CD4-positive, alpha-beta T cell treated with Interferon alpha-2 for 1 hour (primary cell): ENCODE measurements at places on chromosomes 1 and 21.

- no peak for DNase-seq
Observed at GRCh38 chr1:3162322-3162882, 93.4 kb downstream of the PRDM16 start.

DNA sequence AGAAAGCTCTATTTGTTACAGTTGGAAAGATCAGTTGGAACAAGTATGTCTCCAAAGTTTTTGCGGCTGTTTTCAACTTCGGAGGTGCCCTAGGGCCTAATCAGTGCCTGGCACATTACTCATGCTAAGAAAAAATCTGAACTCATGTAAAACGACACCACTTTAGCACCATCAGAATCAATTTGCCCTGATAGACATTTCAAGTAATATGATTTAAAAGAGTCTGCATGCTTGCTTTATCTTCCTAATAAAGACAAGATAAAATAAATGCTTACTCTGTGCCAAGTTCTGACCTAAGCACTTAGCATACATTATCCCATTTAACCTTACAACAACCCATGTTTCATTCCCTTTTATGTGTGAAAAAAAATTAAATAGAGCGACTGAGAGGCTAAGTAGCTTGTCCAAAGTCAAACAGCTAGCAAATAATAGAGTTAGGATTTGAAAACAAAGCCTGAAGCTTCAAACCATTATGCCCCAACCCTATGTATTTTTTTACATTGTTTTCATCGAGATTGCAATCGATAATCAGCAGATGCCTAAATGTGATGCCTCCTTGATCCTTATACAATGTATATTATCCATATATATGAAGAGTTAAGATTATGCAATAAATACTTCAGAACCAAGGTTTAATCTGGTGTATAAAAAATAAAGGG is 91.3 kb downstream of the DENND1B start:
- no peak for DNase-seq

- no peak for DNase-seq
Observed at GRCh38 chr1:211975152-211975941, 60.0 kb downstream of the INTS7 start.

GRCh38 chr1:202161151-202162046 is 997 bp upstream of the PTPN7 start:
- no peak for DNase-seq

DNA sequence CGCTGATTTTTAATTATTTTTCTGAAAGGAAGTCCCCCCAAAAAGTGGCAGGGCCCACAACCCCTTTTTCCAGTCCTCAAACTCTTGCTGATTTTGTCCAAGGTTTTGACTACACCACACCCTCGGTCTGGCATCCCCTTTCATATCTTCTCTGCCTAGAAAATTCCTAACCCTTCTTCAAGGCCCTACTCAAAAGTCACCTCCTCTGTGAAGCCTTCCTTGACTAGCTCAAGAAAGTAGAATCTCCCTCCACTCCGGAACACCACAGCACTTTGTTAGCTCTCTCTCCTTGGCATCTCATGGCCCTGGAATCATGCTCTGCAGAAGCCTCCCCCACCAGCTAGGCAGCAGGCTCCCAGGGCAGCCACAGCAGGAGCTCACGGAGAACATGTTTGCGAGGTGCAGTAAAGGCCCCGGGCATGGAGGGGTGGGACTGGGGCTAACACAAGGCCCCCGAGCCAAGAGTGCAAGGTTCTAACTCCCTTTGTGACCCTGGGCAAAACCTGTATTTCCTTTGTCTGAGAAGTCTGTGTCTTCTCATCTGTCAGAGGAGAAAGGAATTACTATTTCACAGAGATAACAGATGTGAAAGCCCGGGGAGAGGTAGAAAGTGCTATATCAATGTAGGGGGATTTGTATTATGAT is 17.7 kb upstream of the S100A7 start:
- no peak for DNase-seq

DNA sequence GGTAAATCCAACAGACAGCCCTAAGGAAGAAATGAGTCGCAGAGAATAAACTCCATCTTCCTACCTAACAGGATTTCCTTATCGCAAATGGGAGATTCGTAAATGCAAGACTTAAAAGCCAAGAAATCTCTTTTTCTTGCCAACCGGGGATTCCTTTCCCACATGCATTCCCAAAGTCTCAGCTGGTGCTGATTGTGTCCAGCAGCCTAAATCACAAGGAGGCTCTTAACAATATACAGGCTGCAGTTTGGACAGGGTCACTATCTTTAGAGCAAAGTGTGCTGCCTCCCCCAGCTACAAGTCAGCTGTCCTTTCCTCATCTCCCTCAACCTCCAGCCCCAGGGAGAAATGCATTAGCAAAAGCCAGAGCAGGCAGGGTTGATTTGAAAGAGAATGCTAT is 189.8 kb upstream of the PLXNA2 start:
- no peak for DNase-seq

- DNase-seq = no peak
Observed at GRCh38 chr1:214337511-214337910, 56.6 kb downstream of the SMYD2 start.

DNA sequence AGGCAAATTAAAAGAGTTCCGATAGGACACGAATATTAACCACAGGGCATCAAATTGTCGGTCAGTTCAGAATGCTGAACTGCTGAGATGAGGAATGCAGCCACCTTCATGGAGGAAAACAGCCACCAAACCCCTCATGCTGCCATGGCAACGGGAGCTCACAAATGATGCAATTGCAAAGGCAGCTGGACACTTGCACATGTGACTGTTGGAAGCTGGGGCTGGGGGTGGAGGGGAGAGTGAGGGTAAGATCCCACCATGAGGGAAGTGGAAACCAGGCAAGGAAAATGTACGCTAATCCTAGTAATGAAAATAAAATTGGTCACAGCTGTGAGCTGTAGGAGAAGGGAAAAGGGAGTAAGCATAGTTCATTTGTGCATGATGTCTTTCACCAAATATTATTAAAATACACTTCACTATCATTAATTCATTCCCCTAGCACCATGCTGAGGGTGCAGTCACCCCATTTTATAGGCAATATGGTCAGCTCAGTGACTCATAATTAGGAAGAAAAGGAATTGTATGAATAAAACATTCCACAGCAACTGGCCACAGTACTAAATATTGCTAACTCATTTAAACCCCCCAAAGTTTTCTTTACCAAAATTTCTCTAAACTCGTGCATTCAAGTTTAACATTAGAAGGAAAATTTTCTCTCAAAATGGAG is 15.3 kb downstream of the BECN2 start:
- DNase-seq = no peak
